Left colon (tissue), 2 donors: ENCODE measurements at places on chromosomes 2 and 18.

- DNase-seq: peak; percentile 31
These were observed 97.9 kb upstream of the KLHL29 start for GRCh38 chr2:23286758-23287704.

GRCh38 chr2:68734688-68735525 lies at the start of gene ARHGAP25:
ARHGAP25 (plus strand) TSS chr2:68734811; CDS start chr2:68735200, 389 bp downstream.
- no peak for DNase-seq

- DNase-seq: no peak
These were observed 129.7 kb downstream of the BARD1 start for GRCh38 chr2:214679736-214680135.

DNA sequence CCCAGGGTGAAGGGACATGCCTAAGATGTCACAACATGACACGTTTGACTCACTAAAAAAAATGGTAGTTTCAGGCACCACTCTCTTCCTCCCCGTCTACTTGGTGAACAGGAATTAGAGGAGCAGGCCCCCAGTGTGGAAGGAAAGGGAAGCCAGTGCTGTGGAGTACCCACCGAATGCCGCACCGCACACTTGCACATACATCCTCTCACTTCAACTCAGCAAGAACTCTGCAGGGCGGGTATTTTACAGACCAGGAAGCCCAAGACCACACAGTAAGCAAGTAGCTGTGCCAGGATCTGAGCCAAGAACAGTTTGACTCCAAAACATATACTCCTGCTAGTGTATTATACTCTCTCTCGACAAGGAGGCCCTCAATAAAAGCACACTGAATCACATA lies 69.8 kb downstream of the BCL2 start:
- DNase-seq: peak; percentile 42

GRCh38 chr2:66434679-66435548 lies at the start of gene MEIS1:
MEIS1 (plus strand) TSS chr2:66435125; CDS start chr2:66435857, 732 bp downstream.
- DNase-seq: peak; percentile 73

DNA sequence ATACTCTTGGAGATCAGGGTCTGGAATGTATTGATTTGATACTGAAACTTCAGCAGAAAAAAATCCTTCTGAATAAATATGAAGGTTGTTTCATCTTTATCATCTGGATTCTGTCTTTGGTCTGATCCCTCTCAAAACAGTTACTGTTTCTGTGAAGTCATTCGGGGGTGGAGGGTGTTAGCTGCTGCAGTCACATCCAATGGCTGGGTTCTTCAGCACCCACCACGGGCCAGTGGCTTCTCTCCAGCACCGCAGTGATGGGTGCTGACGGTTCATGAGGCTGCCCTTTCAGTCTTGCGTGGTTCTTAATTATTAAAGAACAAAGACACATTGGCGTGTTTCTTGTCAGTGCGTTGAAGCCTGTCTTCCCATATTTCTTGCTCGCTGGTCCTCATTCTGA lies 148.0 kb downstream of the LDLRAD4 start:
- DNase-seq: no peak

DNA sequence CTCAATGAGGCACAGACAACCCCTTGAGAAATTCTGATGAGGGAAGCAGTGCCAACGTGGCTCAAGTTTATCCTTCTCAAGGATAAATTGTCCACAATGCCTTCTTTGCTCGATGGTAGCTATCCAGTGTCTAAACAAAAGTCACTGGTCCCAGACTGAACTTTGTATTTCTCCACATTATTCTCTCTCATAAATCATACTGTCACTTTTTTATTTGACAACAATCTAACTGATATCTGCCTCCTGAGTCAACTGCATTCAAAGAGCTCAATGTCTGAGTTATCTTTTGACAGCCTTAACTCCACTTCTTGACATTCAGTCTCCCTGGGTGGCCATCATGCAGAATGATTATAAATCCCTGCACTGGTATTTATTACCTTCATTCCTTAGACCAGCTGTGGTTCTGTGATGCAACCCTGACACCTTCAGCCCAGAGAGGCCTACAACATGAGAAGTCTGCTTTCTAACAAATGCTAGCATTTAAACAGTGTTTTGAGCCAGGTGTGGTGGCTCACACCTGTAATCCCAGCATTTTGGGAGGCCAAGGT lies 38.2 kb downstream of the IMMT start:
- no peak for DNase-seq

GRCh38 chr2:12074126-12074844 lies 327.9 kb downstream of the LPIN1 start:
- no peak for DNase-seq

GRCh38 chr2:149132901-149133300 lies 94.4 kb downstream of the LYPD6B start:
- no peak for DNase-seq

GRCh38 chr18:75854174-75854573 lies 426.7 kb upstream of the SMIM21 start:
- DNase-seq: peak; percentile 34

GRCh38 chr18:51721388-51721787 lies 523.9 kb upstream of the MEX3C start:
- DNase-seq: no peak

DNA sequence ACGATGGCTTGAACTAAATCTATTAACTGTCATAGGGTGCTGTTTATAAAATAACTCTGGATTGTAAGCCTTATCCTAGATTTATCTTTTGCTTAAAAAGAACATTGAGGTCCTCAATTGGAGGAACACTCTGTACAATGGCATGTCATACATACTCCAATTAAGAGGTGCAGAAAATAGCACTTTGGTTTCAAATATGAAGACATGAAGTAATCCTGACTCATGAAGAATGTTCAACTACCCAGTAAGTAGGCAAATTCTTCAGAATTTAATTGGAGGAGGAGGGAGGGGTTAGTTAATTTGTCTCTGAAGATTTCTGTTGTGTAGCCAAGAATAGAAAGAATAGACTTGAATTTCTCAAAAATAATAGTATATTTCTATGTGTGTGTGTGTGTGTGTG lies 36.1 kb downstream of the DCC start:
- DNase-seq: no peak

DNA sequence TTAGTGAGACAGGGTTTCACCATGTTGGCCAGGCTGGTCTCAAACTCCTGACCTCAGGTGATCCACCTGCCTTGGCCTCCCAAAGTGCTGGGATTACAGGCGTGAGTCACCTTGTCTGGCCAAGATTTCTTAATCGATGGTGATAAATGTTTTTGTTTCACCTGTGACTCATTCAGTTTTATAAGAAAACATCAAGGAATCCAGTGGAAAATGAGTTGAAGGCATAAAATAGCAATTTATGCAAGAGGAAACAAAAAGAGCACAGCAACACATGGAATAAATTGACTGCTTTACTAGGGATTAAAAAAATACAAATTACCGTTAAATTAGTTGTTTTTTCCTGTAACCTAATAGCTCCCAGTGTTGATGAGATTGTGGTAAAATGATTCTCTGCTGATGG lies 80.2 kb downstream of the CDK15 start:
- DNase-seq: no peak

- no peak for DNase-seq
These were observed 230.8 kb downstream of the SRBD1 start for GRCh38 chr2:45380131-45380836.

DNA sequence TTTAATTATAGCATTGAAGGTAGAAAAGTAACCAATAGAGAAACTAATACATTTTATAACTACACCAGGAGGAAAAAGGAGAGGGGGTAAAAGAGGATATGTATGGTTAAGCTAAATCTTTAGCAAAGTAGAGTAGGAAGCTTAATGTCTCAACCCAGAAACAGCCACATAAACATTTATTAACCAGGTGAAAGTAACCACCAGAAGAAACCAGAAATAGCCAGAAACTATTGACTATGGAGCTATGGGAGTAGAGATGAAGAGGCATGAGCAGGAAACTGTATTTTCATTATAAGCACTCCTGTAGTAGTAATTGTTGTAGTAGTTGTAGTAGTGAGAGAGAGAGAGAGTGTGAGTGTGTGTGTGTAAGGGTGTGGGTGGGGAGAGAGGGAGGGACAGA lies 617.5 kb upstream of the CHAC2 start:
- no peak for DNase-seq

DNA sequence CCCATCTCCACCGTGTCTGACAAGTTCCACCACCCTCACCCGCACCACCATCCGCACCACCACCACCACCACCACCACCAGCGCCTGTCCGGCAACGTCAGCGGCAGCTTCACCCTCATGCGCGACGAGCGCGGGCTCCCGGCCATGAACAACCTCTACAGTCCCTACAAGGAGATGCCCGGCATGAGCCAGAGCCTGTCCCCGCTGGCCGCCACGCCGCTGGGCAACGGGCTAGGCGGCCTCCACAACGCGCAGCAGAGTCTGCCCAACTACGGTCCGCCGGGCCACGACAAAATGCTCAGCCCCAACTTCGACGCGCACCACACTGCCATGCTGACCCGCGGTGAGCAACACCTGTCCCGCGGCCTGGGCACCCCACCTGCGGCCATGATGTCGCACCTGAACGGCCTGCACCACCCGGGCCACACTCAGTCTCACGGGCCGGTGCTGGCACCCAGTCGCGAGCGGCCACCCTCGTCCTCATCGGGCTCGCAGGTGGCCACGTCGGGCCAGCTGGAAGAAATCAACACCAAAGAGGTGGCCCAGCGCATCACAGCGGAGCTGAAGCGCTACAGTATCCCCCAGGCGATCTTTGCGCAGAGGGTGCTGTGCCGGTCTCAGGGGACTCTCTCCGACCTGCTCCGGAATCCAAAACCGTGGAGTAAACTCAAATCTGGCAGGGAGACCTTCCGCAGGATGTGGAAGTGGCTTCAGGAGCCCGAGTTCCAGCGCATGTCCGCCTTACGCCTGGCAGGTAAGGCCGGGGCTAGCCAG lies 1.2 kb downstream of the ONECUT2 start:
- DNase-seq: no peak

DNA sequence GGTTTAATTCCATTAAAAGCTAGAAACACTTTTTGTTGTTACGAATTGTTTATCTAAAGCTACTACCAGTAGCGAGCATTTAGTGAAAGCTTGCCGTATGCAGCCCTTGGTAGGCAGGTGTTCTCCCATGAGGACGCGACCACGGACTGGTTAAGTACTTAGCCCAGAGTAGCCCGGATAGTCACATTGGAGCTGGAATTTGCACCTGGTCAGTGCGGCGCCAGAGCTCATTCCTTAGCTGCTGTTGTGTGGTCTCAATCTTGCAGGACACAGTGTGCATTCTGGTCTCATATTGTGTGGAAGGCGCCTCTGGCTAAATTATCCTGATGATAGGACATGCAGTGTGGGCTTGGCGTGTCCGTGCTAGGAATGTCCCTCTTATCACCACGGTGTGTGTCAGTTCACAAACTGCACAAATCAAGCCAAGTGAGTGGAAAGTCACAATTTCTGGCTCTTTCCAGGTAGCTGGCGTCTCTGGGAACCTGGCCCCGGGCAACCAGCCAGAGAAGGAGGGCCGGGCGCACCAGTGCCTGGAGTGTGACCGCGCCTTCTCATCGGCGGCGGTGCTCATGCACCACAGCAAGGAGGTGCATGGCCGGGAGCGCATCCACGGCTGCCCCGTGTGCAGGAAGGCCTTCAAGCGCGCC lies 133.3 kb downstream of the ZNF236 start:
- DNase-seq: no peak

- DNase-seq: no peak
These were observed 152.9 kb downstream of the LPIN1 start for GRCh38 chr2:11899264-11899818.

GRCh38 chr2:220043155-220043989 lies 415.9 kb downstream of the SLC4A3 start:
- DNase-seq: no peak

GRCh38 chr2:38224181-38224580 lies 148.2 kb upstream of the CYP1B1 start:
- DNase-seq: no peak

- no peak for DNase-seq
These were observed 28.3 kb upstream of the GYPC start for GRCh38 chr2:126627643-126628042.

GRCh38 chr2:100246163-100247145 lies 75.8 kb downstream of the LONRF2 start:
- DNase-seq: no peak

GRCh38 chr18:58694720-58695468 lies 23.6 kb downstream of the MALT1 start:
- DNase-seq: no peak

DNA sequence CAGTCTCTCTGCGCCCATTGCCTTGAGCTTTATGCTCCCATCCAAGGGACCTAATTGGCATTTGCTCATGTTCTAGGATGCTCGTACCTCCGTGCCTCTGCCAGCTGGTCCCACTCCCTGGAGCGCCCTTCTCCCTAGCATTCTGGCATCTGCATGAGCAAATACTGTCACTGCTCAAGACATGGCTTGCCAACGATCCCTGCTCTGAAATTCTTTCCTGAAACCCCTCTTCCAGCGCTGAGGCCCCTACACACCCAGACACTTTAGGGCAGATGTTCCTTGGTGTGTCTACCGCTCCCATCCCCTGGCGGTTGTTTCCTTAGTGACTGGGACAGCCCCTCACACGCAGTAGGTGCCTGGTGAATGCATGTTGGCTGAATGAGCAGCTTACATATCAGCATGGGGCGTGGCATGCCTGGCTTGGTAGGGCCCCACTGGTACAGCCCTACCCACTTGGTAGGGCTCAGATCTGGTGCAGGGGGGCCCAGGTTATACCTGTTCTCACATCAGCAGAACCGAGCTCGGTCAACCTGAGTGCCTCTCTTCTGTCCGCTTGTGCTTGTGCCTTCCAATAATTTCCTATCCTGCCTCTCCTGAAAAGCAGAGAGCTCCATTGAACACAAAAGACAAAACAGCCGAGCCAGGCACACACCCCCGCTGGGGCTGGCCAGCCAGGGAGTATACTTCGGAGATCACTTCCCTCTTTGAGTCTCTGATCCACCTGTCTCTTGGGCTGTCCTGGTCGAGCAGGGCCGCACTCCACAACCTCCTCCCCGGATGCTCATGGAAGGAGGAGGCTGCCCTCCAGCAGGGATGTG lies 59.2 kb downstream of the INHBB start:
- no peak for DNase-seq

DNA sequence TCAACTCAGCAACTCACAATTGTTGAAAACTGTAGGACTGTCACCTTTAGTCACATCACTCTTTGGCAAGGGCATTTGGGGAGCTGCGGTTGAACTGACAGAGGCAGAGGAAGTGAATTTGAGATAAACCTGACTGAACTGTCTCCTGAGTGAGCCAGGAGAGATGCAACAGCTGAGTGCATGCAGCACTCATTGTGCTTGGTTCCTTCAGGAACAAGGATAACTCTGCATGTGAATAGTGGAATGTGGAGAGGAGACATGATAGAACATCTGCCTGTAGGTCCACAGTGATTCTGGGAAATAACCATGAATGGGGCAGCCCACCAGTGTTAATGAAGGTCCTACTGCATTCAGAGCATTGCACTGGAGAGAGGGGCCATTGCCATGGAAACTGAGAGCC lies 494.7 kb downstream of the STK39 start:
- DNase-seq: no peak

DNA sequence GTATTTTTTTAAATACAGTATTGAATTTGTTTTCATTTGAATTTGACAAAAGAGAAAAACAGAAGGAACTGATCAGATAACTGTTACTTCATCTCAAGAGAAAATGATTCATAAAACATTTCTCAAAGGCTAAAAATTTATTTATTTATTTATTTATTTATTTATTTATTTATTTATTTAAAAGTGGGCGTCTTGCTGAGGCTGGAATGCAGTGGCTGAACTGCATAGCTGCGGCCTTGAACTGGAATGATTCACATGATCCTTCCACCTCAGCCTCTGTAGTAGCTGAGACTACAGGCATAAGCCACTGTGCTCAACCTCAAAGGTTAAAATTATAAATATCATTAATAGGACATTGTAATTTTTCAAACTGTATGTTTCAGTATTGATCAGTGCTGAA lies 4.5 kb upstream of the PUM2 start:
- DNase-seq: no peak
